ENCODE measurements at places on chromosomes 16 and 17. TPM values are rescaled to one million over a fixed set of nuclear protein-coding genes. Genes with fewer than 3 reads are reported as not detected.

The CCL15 gene
- total RNA-seq, result not detected

The KRT17 gene
- total RNA-seq, result not detected

The MBTPS1 gene
- total RNA-seq, result 103 TPM

The CCDC40 gene
- 4.1 TPM for total RNA-seq

The ENPP7 gene
- total RNA-seq, result not detected

The TEX19 gene
- total RNA-seq, result not detected

The KRTAP9-2 gene
- total RNA-seq, result not detected

The GRAP gene
- total RNA-seq, result 21.2 TPM

The USP7 gene
- total RNA-seq, result 90.6 TPM

The MARF1 gene
- total RNA-seq, result 47.9 TPM

The KRTAP2-3 gene
- not detected for total RNA-seq

The SLC35G6 gene
- total RNA-seq, result not detected

The HOXB1 gene
- total RNA-seq, result not detected

The ALDH3A1 gene
- total RNA-seq, result 7.1 TPM

The TOM1L1 gene
- 3.1 TPM for total RNA-seq

The HID1 gene
- total RNA-seq, result 4.4 TPM
